ENCODE measurements at places on chromosomes 1 and 21.

GRCh38 chr21:39712976-39713375 is 32.0 kb upstream of the IGSF5 start:
- no peak for DNase-seq

DNA sequence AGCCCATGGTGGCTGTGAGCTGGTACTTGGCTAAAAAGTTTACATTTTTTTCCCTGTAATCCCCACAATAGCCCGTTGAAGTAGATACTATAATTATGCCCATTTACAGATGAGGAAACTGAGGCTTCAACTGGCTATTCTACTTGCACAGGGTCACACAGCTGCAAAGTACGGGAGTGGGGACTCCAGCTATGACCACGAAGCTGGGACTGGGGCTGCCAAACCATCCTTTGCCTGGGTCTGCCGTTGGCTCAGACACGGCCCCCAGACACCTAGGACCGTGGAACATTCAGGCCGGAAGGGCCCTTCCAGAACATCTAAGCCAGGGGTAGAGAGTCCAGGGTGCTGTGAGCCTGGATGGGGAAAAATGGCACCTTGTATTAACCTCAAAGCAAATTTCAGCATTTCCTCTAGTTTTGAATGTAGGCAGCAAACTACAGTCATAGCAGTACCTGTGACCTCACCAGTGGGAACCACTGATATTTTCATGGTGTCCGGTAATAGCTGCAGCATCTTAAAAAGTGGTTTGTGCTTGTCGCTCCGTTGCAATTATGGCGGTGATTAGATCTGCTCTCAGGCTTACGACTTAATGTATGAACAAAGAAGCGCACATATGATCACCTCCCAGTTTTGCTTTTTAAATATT is 4.3 kb downstream of the TP73 start:
- DNase-seq, result no peak

GRCh38 chr1:4176841-4177240 is 276.8 kb upstream of the C1orf174 start:
- no peak for DNase-seq

DNA sequence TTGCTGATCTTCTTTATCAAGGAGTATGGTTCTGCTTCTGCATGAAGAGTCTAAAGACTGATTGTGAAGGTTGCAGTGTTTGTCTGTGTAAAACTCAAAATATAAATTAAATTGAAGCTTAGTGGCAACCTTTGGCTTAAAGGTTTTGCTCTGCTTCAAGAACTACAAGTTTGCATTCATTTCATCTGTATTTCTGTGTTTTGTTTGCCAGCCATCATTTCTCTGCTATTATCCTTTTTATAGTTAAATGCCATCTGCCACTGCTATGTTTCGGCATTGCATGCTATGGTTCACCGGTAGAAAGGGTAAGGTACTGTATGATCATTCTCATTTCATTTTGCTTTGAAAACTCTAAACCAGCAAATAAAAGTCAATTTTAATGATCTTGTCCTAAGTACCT is 52.9 kb downstream of the OSBPL9 start:
- DNase-seq, result no peak

GRCh38 chr1:203666609-203667008 is 40.0 kb downstream of the ATP2B4 start:
- no peak for DNase-seq

DNA sequence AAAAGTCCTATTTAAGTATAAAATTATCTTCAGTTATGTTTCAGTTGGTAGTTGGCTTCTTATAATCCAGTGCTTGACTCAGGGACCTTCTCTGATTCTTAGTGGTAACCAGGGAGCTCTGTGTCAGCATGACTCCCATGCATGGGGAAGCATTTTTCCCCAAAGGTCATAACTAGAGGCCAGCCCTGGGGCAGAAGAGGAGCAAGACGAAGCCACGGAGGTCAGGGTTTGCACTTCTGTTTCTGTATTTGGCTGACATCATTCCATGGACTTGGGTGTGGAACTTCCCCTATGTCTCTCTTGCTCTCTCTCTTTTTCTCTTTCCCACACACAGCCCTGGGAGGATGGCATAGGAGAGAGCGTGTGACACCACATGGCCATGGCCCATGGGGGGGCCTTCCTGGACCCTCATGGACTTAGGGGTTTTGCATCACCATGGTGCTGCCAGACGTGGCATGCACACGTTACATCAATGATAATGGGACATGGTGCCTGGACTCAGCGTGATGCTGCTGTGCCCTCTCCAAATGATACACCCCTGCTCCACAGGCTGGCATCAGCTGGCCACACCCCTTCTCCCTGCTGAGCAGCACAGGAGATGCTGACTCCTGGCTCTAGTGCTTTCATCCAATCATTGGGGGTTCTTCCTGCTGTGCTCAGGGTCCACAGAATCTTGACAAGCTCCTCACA is 260.5 kb downstream of the KCNJ6 start:
- no peak for DNase-seq

GRCh38 chr1:191290441-191290840 is 812.8 kb upstream of the BRINP3 start:
- DNase-seq, result no peak

- no peak for DNase-seq
Measured at GRCh38 chr1:187244623-187245022, 415.9 kb downstream of the PLA2G4A start.

- DNase-seq, result no peak
Measured at GRCh38 chr1:203828503-203828902, 32.9 kb upstream of the SNRPE start.

GRCh38 chr1:39061951-39062350 is 35.8 kb downstream of the NDUFS5 start:
- no peak for DNase-seq

GRCh38 chr1:236809148-236809547 is 14.1 kb downstream of the MTR start:
- DNase-seq, result no peak

GRCh38 chr21:26112127-26112742 is 58.3 kb downstream of the APP start:
- DNase-seq, result no peak

GRCh38 chr1:226654668-226655055 is 84.4 kb downstream of the ITPKB start:
- no peak for DNase-seq

- peak; percentile 70 for DNase-seq
Measured at GRCh38 chr1:110056776-110057175, 13.7 kb downstream of the ALX3 start.

GRCh38 chr21:45393021-45393420 is 11.9 kb upstream of the COL18A1 start:
- no peak for DNase-seq

DNA sequence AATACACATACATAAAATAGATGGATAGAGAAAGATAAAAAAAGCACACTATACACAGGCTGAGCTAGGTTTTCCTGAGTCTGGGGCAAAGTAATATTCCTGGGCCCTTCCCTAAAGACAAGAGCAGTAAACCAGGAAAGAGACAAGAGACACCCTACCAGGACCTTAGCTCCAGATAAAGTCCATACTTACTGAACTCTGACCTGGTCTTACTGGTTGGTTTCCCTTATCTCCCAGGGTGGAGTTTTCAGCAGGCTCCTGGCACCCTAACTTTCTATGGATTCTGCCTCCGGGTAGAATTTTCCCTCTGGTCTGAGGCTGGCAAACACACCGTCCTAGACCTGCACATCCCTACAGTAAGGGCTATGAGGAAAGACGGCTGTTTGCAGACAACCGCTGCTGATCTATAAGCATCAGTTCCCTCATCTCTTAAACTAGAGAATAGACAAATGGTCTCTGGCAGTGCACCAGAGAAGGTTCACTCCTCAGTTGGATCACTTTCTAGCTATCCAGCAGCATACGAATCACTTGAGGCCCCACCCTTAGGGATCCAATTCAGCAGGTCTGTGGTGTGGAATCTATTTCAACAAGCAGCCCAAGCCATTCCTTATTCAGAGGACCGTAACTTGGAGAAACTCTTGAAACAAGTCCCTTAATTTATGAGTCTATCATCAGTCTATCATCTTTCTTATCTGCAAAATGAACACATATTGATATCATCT is 52.0 kb downstream of the ARHGEF11 start:
- DNase-seq, result no peak

DNA sequence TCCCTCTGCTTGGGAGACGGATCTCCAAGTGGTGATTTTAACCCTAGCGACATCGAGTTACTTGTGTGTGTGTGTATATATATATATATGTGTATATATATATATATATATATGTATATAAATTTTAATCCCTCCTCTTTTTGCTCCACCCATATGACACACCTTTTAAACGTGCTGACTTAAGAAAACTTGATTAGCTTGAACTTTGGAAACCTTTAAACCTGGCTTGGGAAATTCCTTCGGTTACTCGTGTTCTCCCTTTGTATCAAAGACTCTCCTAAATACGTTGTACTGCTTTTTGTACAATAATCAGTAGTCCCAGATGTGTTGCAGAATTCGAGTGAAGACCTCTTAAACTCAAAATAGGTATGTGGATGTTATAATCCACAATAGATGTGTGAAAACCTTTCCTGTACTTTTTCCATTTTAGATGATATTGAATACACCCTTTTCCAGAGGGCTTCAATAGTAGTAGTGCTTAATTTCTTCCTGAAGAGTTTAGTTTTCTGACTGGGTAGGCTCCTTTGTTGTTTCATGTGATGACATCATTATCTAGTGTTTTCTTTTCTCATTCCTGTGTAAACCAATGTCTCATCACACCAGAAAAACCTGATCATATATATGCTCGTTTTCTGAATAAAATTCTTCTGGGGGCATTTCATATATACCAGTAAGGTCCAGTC is 1.4 kb downstream of the RNF11 start:
- no peak for DNase-seq

- DNase-seq, result no peak
Measured at GRCh38 chr21:40635391-40635790, 211.6 kb downstream of the DSCAM start.

DNA sequence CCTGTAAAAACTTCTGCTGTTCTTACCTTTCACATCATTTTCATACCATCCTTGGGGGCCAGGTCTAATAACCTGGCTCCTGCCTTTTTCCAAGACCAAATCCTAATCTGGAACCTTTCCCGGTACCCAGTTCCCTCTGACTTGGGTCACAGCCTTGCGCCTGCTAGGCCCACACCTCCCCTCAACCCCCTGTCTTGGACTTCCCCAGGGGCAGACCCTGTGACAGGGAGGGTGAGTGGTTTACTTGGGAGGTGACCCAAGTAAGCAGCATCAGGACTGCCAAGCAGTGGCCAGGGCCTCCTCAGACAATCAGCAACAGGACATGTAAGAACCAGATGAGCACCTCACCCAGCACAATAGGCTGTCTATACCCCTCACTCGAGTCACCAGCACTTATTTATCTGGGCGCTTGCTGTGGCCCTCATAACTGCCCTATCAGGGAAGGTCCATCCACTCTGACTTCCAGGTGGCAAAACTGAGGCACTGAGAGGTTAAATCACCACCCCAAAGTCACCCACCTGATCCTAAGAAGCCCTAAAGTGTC is 124.7 kb downstream of the MATN1 start:
- no peak for DNase-seq

GRCh38 chr1:14262637-14263036 is 335.8 kb upstream of the KAZN start:
- no peak for DNase-seq

DNA sequence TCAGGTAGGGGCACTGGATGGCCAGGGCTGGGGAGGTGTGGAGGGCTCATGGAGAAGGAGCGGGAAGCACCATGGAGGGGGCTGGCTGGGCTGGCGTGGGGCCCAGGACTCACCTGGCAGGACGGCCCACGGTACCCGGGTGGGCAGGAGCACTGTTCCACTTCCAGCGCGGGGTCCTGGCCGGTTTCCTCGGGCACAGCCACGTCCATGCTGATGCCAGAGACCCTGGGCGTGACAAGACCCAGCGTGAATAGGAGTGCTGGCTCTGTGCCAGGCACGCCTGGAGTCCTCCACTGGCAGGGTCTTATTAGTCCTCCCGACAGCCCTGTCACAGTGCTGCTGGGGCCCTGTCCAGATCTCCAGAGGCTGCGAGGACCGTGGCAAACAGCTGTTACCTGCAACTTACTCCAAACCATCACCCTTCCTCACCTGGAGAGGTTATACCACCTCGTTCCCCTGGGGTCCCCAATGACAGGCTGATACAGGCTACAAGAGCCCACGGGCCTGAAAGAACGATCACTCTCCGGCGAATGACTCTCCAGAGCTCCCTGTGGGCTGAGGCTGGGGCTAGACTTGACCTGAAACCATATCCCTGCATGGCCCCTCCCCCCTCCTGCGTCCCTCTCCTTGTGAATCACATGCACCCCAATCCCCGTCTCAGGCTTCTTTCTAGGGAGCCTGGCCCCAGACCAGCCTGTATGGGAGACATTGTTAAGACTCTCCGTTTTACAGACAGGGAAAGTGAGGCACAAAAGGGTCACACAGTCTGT is 62.1 kb downstream of the HSPG2 start:
- DNase-seq, result no peak

GRCh38 chr1:151711951-151712350 is 4.7 kb downstream of the CELF3 start:
- DNase-seq, result no peak

GRCh38 chr1:33802268-33802667 is 61.6 kb upstream of the HMGB4 start:
- no peak for DNase-seq

GRCh38 chr1:201406831-201407406 is 7.8 kb upstream of the LAD1 start:
- no peak for DNase-seq

DNA sequence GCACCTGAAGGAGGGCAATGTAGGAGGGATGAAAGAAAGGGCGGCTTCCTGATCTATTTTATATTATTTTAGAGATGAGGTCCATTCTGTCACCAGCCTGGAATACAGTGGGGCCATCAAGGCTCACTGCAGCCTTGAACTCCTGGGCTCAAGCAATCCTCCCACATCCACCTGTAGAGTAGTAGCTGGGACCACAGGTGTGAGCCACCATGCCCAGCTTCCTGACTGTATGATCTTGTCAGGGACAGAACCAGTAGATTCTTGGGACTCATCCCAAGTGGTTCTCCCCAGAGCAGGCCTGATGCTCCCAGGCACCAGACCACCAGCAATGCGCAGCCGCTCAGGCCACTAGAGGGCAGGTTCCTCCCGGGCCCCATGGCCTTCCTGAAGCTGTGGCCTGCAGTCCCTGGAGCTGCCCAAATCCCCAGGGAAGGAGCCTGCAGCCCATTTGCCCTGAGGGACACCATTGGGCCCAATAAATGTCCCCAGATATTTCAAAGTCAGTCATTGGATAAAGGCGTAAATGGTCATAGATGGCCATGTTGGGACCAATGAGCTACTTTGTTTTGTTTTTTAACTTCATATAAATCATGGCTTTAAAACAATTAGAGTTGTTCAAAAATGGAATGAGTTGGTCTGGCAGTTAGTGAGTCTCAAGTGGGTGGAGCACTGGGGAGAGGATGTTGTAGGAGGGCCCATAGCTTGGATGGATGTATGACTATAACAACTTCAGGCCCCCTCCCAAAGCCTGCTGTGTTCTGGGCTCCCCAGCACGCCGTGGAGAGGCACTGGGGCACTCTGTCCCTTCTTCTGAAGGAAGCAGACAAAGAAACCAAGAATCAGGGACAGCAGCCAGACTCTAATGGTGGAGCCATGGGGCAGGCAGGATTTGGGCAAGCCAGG is 44.7 kb upstream of the GOLT1A start:
- no peak for DNase-seq

DNA sequence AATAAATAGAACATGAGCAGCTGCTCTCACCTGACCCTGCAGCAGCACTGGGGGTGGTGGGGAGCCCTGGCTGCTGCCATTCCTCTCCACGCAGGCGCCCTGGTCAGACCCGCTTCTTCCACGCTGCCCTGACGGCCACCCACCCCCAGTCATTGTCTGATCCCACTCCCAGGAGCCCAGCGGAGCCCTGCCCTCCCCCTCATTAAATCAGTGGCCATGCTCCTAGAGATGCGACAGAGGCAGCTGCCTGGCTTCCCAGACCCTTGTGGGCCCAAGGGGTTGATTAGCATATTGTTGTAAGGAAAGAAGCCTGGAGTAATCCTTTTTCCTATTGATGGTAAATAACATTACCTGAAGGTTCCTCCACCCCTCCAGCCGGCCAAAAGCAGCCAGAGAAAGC is 301.5 kb downstream of the RRAGC start:
- no peak for DNase-seq
